ENCODE measurements at places on chromosomes 1 and 21.

DNA sequence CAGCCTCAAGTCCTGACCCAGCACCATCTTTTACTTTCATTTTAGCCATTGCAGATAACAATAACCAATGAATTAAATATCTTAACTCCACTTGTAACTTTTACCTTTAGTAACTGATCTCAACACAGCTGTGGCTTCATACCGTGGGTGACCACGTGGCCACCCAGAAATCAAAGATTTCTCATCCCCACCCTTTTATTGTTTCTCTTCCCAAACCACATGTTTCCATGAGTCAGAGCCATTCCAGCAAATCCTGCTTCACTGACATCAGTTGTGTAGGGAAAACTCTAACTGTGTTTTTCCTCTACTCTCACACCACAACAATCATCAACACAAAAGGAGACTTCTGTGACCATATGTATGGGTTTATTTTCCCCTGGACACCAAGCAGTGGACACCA, 25.1 kb upstream of the BRDT start:
- no peak for DNase-seq

DNA sequence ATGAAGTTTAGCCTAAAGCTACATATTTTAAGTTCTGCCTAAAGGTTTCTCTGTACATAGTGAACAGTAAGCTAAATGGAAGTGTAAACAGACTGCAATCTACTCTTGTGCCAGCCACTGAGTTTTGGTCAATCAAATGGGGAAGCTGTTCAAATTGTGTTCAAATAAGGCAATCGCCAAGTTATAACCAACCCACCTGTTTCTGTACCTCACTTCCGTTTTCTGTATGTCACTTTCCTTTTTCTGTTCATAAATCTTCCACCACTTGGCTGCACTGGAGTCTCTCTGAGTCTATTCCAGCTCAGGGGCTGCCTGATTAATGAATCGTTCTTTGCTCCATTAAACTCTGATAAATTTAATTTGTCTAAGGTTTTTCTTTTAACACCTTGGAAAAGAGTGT, 10.8 kb upstream of the THEM4 start:
- no peak for DNase-seq

DNA sequence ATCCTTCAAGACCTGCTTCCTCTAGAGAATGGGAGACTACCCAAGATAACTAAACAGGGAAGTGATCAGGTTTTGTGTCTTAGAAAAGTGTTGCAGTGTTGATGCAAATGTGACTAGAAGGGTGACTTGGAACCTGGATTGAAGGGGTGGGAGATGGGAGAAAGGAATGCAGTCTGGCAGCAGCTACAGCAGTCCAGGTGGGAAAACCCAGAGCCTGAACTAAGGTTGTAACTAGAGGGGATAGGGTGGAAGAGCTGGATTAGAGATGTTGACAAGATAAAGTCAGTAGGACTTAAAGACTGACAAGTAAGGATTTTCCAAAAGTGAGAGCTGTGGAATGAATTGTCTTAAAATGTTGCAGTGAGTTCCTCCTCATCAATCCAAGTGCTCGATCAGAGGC, 7.1 kb upstream of the SHISA4 start:
- DNase-seq: no peak

DNA sequence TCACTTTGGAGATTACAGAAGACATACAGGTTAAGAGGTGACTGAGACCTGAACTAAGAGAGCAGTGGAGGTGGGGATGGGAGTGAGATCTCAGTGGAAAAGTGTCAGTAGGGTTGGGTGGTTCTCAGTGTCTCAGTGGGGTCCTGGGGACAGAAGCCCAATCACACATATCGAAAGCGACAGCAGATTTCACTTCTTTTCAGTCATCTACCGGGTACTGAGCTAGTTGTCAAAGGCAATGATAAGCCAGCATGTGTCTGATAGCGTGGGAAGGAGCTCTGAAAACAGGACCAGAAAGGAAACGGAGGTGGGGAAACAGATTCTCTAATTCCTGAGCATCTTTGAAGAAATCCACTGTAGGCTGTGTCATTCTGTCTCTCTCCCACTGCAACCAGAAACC, 59.5 kb downstream of the RHOU start:
- DNase-seq: no peak

- no peak for DNase-seq
These were observed 515.1 kb downstream of the OMA1 start for GRCh38 chr1:58031416-58031815.

GRCh38 chr1:39573736-39574624, 2.6 kb downstream of the PABPC4 start:
- DNase-seq: no peak

DNA sequence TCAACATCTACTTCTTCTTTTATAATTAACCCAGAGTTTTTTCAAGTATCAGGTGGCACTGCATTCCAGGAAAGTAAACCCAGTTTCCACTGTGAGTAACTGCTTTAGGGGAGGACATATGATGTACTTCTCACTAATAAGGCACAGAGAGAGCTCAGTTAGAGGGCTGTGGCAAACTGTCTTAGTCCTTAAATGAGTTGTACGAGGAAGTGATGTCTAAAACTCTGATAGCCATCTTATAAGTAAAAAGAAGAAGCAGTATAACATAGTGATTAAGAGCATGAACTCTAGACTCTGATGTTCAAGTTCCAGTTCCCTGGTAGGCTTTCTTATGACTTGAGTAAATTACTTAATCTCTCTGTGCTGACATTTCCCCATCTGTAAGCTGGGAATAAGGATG, 58.7 kb upstream of the PTGS2 start:
- DNase-seq: no peak

- DNase-seq: no peak
These were observed 118.1 kb downstream of the NGF start for GRCh38 chr1:115219927-115220326.

- no peak for DNase-seq
These were observed 6.5 kb downstream of the ZNF644 start for GRCh38 chr1:91015358-91015780.

DNA sequence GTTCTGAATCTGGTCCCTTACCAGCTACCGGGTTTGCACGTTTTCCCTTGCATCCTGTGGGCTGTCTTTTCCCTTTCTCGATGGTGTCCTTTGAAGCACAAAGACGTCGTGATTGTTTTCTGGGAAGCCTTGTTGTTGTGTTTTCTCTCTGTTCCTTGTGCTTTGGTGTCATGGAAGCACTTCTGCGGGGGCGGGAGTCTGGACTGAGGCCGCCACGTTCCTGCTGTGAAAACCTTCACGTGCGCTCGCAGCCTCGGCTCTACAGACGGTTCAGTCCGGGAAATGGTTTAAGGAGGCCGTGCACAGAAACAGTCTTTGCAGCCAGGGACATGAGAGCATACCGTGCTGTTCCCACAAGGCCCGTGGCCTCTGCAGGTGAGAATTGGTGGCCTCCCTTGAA, 68.5 kb downstream of the SKI start:
- DNase-seq: no peak
